Panc1 (cell line): ENCODE measurements at places on chromosomes 3 and 15. TPM values are rescaled to one million over a fixed set of nuclear protein-coding genes. Genes with fewer than 3 reads are reported as not detected.

DNA sequence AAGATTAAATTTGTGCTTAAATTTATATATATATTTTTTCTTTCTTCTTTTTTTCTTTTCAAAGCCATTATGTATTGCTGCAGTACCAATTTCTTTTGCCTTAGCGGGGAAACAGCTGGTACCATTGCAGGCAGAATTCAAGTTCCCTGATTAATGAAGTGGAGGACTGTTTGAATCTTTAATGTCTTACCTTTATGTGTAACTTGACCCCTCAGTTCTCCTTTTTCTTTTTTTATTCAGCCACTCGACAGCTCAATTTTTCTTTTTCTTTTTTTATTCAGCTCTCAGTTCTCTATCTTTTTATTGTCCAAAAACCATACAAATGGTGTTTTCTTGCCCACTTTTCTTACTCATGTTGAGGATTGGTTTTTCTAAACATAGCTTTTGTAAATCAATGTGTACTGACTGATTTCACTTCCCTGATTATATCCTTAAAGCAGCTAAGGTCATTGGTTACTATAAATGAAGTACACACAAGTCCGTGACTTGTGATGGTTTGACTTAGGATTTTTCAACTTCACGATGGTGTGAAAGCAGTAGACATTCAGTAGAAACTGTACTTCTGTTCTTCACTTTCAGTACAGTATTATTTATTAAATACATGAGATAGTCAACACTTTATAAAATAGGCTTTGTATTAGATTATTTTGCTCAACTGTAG, 22.8 kb downstream of the ATP2C1 start:
- no peaks in the 10 kb centered on the region for H3K27me3 ChIP-seq
- H3K4me3 ChIP-seq: no peak overlapping the region
- no peaks in the 10 kb centered on the region for H3K4me1 ChIP-seq
- H3K27ac ChIP-seq: no peak overlapping the region
- DNase-seq: no peak

- no peaks in the 10 kb centered on the region for H3K4me1 ChIP-seq
- H3K27ac ChIP-seq: no peak overlapping the region
- no peak for DNase-seq
Observed at GRCh38 chr3:31133541-31133940, 239.1 kb upstream of the GADL1 start.

The PLCL2 gene
- total RNA-seq: 3.0 TPM

The PTPRG gene
- 0.74 TPM for total RNA-seq

DNA sequence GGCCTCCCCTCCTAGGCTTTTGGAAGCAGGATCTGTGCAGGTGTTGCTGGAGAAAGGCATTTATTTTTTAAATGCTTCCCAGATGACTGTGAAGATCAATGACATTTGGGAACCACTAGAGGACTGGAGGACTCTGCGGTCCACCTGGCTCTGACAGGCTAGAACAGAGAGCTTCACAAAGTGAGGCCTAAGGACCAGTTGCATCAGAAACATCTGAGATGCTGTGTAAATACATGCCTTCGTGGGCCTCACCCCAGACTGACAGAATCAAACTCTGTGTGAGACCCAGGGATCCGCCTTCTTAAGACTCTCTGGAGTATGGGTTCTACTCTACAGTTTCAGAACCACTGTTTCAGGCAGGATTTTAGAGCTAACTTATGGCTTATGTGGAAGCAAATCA, 105.0 kb upstream of the ICE2 start:
- no peaks in the 10 kb centered on the region for H3K36me3 ChIP-seq
- H3K4me1 ChIP-seq: no peaks in the 10 kb centered on the region; the same call in 1 of the 2 replicates
- DNase-seq: no peak

- no peaks in the 10 kb centered on the region for H3K4me1 ChIP-seq
- no peak for DNase-seq
- H3K4me3 ChIP-seq: no peak overlapping the region
- no peaks in the 10 kb centered on the region for H3K36me3 ChIP-seq
Observed at GRCh38 chr3:103437883-103438282, 1003.1 kb downstream of the ZPLD1 start.

- no peaks in the 10 kb centered on the region for H3K4me1 ChIP-seq
- H3K27ac ChIP-seq: no peak overlapping the region
- H3K27me3 ChIP-seq: no peaks in the 10 kb centered on the region
- no peak overlapping the region for H3K4me3 ChIP-seq
- no peak for DNase-seq
Observed at GRCh38 chr15:101637038-101637437, 15.1 kb downstream of the TM2D3 start.

The MYZAP gene
- 1.1 TPM for total RNA-seq

DNA sequence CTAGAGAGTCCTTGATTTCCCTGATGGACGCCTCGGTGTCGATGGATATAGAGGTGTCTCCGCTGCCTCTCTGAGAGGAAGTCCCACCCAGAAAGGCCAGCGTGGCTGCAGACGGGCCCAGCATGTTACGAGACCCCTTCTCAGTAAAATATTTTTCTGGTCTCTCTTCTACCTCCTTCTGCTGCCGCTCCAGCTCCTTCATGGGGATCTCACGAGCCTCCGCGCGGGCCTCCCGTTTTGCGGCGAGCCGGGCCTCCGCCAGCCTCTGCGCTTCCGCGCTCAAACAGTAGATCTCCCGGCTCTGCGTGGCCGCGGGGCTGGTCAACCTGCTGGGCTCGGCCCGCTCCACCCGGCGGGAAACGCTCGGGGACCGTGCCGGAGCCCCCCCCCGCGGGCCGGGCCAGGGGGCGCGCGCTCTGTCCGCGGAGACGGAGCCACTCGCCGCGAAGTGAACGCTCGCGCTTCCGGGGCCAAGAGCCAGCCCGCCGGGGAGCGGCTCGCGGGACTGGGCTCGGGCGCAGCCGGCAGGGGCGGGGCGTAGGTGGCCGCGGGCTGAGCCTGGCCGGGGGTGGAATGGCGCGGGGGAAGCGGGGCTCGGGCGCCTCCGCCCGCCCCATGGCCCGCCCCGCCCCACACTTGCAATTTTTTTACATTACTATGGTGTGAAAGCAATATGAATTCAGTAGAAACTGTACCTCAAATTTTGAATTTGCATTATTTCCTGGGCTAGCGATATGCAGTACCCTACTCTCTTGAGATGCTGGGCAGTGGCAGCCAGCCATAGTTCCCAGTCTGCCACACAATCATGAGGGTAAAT, 10.2 kb upstream of the KCNMB3 start:
- H3K36me3 ChIP-seq: no peaks in the 10 kb centered on the region
- H3K4me1 ChIP-seq: peaks cover 5% of the 10 kb centered on the region; the same call in 1 of the 2 replicates
- no peak for DNase-seq
- peaks cover 3% of the 10 kb centered on the region; the same call in 1 of the 2 replicates for H3K27me3 ChIP-seq
- peak overlapping the region; percentile 79 for H3K27ac ChIP-seq

GRCh38 chr3:132135628-132136333, 101.0 kb upstream of the CPNE4 start:
- peak; percentile 78 for DNase-seq
- no peaks in the 10 kb centered on the region for H3K4me1 ChIP-seq
- H3K27me3 ChIP-seq: no peaks in the 10 kb centered on the region
- no peak overlapping the region; the same call in 1 of the 2 replicates for H3K27ac ChIP-seq
- no peaks in the 10 kb centered on the region for H3K36me3 ChIP-seq

DNA sequence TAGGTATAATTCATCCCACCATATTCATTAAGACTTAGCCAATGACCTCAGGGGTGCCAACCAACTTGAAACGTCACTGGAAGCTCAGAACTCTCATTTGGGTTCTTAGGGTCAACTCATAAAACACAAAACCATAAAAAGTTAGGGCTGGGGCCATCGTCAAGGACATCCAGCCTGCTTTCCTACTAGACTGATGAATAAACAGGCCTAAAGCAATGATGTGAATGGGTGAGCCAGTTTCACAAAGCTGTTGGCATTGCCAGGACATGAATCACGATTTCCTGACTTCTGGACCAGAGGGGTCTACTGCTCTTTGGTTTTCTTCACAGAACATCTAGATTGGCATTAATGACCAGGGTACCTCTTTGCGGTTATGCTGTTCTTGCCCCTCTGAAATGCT, 64.7 kb downstream of the EOMES start:
- H3K4me1 ChIP-seq: no peaks in the 10 kb centered on the region
- DNase-seq: no peak
- H3K36me3 ChIP-seq: no peaks in the 10 kb centered on the region
- no peak overlapping the region for H3K4me3 ChIP-seq
- no peak overlapping the region for H3K27ac ChIP-seq

GRCh38 chr3:63964681-63965485, 52.7 kb upstream of the SCAANT1 start:
- H3K36me3 ChIP-seq: no peaks in the 10 kb centered on the region; the same call in 1 of the 2 replicates
- H3K4me3 ChIP-seq: no peak overlapping the region
- DNase-seq: no peak
- no peaks in the 10 kb centered on the region for H3K27me3 ChIP-seq
- peaks cover 7% of the 10 kb centered on the region for H3K4me1 ChIP-seq

GRCh38 chr15:82530006-82530405, 10.3 kb downstream of the RPS17 start:
- no peaks in the 10 kb centered on the region for H3K27me3 ChIP-seq
- no peaks in the 10 kb centered on the region for H3K36me3 ChIP-seq
- DNase-seq: no peak
- peaks cover 7% of the 10 kb centered on the region for H3K4me1 ChIP-seq
- no peak overlapping the region for H3K27ac ChIP-seq
- H3K4me3 ChIP-seq: no peak overlapping the region

The TMEM207 gene
- not detected for total RNA-seq

The MORC1 gene
- total RNA-seq: not detected

DNA sequence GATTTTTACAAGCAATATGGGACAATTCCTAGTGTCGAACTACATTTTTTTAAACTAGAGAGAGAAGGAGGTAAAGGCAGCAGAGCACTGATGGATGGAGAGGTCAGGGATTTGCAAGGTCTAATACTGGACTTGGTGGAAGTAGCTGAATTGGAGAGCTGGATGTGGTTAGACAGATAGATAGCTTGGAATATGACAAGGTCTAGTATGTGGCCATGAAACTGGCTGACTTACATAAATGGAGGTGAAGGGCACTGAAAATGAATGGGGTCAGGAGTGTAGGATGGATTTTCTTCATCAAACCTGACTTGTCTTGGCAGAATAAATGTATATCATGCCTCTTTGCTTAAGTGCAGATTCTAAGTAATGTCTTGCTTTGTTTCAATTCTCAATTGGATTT, 10.1 kb upstream of the RTP4 start:
- H3K36me3 ChIP-seq: no peaks in the 10 kb centered on the region
- H3K4me1 ChIP-seq: 0 out of 2 replicates have a peak, but pooled peaks cover 3% of the 10 kb centered on the region
- H3K4me3 ChIP-seq: no peak overlapping the region
- H3K27ac ChIP-seq: no peak overlapping the region

DNA sequence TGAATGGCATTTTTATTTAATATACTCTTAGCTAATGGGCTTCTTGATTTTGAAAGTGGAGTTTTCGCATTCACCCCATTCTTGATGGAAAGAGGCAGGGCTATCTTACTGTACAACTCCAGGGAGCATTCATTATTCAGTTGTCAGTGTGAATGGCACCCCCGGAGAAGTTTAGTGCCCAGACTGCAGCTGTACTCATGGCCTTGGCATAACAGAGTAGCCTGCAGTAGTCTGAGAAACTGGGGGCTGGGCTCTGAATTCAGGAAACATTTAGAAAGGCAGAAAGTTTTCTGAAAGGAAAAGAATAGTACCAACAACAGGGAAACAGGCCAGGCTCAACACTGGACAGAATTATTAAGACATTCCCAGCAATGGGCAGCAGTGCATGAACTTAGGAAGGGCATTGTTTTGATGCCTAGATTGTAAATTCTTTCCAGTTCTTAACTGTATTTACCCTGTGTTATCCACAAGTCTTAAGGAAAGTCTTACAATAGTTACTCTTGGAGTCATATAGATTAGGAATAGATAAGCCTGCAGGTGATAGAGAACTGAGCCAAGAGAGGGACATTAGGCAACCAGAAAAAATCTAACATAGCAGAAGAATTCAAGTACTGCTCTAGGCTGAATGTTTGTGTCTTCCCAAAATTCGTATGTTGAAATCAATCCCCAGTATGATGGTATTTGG, 44.4 kb downstream of the TIPARP start:
- H3K27ac ChIP-seq: peak overlapping the region; percentile 37; the same call in 1 of the 2 replicates
- no peaks in the 10 kb centered on the region for H3K36me3 ChIP-seq
- H3K4me3 ChIP-seq: no peak overlapping the region
- DNase-seq: no peak
- H3K27me3 ChIP-seq: no peaks in the 10 kb centered on the region

GRCh38 chr3:104316118-104316517, 1050.6 kb upstream of the ALCAM start:
- no peaks in the 10 kb centered on the region for H3K36me3 ChIP-seq
- no peak overlapping the region for H3K27ac ChIP-seq
- H3K4me1 ChIP-seq: no peaks in the 10 kb centered on the region
- no peaks in the 10 kb centered on the region for H3K27me3 ChIP-seq
- DNase-seq: no peak

The SLC28A1 gene
- total RNA-seq: not detected

DNA sequence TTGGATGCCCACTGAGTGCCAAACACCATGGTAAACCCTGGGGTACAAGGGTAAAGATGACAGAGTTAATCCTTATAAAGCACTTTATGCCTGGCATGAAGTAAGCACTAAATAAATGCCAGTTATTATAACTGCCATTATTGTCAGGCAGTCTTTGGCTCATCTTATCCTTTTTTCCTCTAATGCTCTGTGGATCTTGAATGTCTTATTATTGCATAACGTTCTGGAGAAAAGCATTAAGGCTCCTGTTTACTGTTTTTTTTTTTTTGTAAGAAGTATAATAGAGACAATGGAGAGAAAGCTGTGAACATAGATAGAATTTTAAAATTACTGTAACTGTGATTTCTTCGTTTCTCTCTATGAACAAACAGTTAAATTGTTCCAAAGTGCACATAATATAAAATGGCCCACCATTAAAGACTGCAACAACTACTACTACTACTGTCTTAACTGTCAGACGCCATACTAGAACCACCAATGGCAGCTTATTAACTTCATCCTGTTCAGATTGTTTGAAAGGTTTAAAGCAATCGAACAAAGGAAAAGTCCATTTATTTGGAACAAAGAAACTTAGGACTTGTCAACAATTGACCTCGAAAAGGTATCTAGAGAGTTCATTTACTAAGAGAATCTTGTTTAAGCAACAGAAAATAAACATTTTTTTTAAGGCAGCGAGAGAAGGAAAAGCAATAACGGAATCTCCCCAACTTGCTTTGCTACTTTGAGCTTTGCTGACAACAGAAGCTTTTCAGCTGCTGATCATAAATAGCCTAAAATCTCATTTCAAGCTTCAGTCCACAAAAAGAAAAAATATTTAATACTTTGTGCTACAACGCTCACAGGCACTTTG, 520.7 kb downstream of the ROBO1 start:
- H3K36me3 ChIP-seq: no peaks in the 10 kb centered on the region
- no peak for DNase-seq
- no peaks in the 10 kb centered on the region for H3K4me1 ChIP-seq
- H3K4me3 ChIP-seq: no peak overlapping the region
- H3K27me3 ChIP-seq: no peaks in the 10 kb centered on the region

The NEK10 gene
- total RNA-seq: 5.7 TPM

The CFAP91 gene
- total RNA-seq: 0.90 TPM

- H3K36me3 ChIP-seq: no peaks in the 10 kb centered on the region
- 0 out of 2 replicates have a peak, but pooled peaks cover 3% of the 10 kb centered on the region for H3K4me1 ChIP-seq
- peaks cover 3% of the 10 kb centered on the region; the same call in 1 of the 2 replicates for H3K27me3 ChIP-seq
Observed at GRCh38 chr3:161559177-161559998, 62.8 kb downstream of the OTOL1 start.

GRCh38 chr15:100520132-100520921, 8.4 kb downstream of the CERS3 start:
- H3K4me3 ChIP-seq: no peak overlapping the region
- no peaks in the 10 kb centered on the region for H3K27me3 ChIP-seq
- no peaks in the 10 kb centered on the region for H3K36me3 ChIP-seq
- H3K4me1 ChIP-seq: no peaks in the 10 kb centered on the region
- no peak for DNase-seq
